Calu3 (cell line): ENCODE measurements at places on chromosomes 11 and 22. TPM values are rescaled to one million over a fixed set of nuclear protein-coding genes. Genes with fewer than 3 reads are reported as not detected.

- DNase-seq, result no peak
Measured at GRCh38 chr11:122645847-122646246, 9.7 kb upstream of the UBASH3B start.

GRCh38 chr22:47067911-47068625 is 305.6 kb downstream of the TBC1D22A start:
- DNase-seq, result no peak

- DNase-seq, result no peak
Measured at GRCh38 chr11:24142062-24142461, 354.8 kb upstream of the LUZP2 start.

Gene GALNT18
- total RNA-seq, result 9.2 and 9.9 TPM in 2 replicates

- no peak for DNase-seq
Measured at GRCh38 chr11:82229341-82229740, 504.3 kb downstream of the FAM181B start.

GRCh38 chr22:35480627-35481550 is 59.7 kb upstream of the RASD2 start:
- DNase-seq, result peak; percentile 19

- DNase-seq, result no peak
Measured at GRCh38 chr11:111179184-111179910, 66.2 kb upstream of the POU2AF2 start.

GRCh38 chr11:88295028-88295427 is 42.5 kb downstream of the CTSC start:
- no peak for DNase-seq

DNA sequence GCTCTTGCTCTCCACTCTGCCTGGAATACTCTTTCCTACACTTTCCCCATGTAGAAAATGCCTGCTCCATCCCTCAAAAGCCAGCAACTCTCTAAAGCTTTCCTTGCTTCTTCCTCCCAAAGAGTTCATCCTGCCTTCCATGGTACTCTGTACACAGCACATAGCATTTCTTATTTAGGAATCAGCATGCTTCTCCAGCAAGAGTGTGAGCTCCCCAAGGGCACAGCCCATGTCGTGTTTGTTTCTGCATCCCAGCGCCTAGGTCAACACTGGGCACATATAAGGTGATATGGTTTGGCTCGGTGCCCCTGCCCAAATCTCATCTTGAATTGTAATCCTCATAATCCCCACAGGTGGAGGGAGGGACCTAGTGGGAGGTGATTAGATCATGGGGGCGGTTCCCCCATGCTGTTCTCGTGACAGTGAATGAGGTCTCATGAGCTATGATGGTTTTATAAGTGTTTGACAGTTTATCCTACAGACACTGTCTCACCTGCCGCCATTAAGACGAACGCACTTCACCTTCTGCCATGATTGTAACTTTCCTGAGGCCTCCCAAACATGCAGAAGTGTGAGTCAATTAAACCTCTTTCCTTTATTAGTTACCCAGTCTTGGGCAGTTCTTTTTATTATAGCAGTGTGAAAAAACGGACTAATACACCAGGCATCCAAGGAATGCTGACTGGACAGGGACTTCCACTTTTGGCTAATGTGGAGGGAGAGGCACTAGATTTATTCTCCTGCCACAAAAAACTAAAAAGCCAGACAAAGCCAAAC is 8.2 kb downstream of the VPS37C start:
- peak; percentile 35 for DNase-seq

Gene MRPL16
- total RNA-seq, result 49.8 and 51.2 TPM in 2 replicates

- no peak for DNase-seq
Measured at GRCh38 chr11:61059260-61059752, 43.0 kb upstream of the CD5 start.

- DNase-seq, result no peak
Measured at GRCh38 chr11:1481861-1482441, 4.6 kb downstream of the MOB2 start.

GRCh38 chr11:94884376-94884775 is 89.0 kb downstream of the CWC15 start:
- DNase-seq, result no peak

DNA sequence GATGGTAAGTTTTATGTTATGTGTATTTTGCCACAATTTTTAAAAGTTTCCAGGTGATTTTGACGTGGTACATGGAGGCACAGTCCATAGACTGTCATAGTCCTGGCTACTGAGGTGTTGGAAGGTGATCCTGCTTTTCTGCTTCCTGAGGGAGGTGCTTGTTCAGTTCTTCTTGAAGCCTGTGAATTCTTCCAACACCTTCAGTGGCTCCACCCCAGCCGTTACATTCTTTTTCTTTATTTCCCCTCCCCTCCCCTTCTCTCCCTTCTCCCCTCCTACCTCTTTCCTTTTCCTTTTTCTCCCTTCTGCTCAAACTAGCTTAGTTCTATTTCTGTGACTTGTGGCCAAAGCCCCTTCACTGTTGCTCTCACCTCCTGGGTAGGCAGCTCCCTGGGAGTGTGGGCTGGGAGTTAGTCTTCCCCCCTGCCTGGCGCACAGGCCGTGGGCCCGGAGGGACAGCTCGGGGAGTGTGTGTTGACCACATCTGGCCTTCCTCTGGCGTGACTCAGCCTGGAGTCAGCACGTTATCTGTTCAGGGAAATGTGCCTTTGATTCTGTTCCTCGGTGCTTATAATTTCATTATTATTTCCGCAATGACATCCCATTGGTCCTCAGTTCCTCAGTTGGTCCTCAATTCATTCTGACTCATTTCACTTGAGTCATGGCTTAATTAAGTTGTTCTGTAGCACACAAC is 566.2 kb downstream of the TBC1D22A start:
- DNase-seq, result peak; percentile 82

GRCh38 chr11:102010776-102011494 is 36.3 kb upstream of the CFAP300 start:
- DNase-seq, result peak; percentile 75

Gene APOA1
- not detected in 2 replicates for total RNA-seq

Gene SCGB2A2
- not detected in 2 replicates for total RNA-seq

DNA sequence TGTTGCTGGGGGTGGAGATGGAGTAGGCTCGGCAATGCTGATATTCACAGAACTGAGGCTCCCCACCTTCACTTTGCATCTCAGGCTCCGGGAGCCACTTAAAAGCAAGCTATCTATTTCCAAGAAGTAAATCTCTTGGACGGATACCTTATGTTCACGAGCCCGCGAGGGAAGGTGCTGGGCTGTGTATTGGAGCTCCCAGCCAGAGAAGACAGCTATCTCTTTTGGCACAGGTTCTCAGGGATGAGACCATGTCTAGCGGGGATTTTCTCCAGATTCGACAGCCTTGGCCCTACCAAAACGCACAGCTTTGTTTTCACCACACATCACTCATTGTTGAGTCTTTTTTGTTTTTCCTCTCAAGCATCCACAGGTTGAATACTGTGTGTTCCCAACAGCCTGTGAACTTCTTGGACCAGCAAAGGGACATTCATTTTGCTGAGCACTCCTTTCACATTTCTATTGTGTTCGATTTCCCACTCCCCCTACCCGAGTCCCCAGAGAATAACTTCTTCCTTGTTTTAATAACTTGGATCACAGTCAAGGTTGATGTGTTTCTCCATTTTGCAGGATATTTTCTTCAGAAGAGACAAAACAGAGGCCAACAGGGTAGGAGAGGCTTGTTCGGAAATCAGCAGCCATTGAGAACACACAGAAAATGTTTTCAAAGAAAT is 23.3 kb downstream of the WT1 start:
- DNase-seq, result no peak

DNA sequence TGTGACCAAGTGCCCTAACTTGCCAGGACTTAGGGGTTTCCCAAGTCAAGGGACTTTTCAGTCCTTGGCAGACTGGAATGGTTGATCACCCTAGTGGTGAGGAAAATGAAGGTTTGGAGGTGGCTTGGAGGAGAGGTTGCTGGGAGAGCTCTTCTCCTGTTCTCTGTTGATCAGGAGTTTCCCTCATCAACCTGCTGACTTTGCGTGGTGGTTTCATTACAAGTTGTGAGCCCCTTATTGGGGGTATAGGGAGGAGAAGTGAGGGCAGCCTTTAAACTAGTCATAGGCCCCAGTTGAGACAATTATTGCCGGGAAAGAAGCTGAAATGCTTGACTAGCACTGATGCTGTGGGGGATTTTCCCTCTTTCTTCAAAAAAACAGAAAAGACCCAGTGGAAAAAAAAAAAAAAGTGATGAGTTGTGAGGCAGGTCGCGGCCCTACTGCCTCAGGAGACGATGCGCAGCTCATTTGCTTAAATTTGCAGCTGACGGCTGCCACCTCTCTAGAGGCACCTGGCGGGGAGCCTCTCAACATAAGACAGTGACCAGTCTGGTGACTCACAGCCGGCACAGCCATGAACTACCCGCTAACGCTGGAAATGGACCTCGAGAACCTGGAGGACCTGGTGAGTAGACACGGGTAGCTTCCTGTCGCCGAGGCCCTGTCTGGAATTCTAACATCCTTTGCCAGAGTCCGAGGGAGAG is at the start of gene CXCR5:
TSS of gene CXCR5 (plus strand) at position 525 of the 704 bp plus-strand sequence. CDS start at position 575, 50 bp downstream.
- no peak for DNase-seq

DNA sequence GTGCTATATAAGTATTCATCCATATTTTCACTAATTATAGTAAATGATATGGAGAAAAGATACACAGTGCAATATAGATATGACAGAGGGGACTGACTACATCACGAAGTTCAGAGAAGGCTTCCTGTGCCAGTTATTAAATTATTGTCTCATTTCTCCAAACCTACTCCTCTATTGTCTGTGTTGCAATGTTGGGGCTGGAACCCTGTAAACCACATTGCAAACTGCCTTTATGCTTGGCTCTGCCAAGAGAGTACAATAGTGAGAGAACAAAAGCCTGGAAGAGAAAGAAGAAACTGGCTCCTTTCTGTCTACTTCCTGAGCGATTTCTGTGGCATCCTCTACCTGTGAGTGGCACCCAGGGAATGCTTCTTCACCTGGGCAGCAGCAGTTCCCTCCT is 46.4 kb downstream of the ME3 start:
- no peak for DNase-seq

Gene INPP5J
- total RNA-seq, result 4.1 and 4.2 TPM in 2 replicates

DNA sequence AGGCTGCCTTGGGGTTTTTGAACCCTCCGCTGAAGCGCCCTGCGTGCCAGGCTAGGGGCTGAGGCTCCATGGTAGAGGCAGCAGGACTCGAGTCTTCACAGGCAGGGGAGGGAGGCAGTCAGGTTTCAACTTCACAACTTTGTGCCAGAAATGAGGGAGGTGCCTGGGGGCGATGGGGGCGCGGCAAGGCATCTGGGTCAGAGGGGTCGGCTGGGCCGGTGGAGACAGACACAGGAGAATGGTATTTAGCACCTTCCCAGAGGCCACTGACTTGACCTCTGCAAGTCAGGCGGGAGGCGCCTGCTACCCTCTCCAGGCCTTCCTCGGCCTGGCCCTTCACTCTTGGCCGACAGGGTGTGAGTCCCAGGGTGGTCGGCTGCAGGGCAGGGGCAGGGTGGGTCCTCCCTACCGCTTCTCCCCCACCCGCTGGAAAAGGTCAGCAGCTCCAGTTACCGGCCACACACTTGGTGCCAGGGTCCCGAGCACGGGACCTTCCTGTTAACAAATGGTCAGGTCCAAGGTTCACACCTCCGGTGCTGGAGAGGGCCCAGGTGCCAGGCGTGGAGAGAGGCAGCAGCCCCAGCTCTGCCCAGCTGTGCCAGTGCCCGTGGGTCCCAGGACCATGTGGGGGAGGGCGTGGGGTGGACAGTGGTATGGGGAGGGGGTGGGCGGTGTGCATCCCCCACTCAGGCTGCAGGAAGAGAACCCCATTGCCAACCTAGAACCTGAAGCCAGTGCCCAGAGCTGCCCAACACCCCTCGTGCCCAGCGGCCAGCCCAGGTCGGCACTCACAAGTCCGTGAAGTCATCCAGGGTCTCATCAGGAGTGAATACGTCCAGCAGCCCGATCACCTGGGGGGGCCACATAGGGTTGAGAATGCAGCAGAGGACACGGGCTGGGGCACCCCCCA is 3.8 kb downstream of the MAPK12 start:
- no peak for DNase-seq

Gene MS4A1
- total RNA-seq, result not detected in 2 replicates

Gene C1QTNF4
- total RNA-seq, result not detected in 2 replicates

- peak; percentile 48 for DNase-seq
Measured at GRCh38 chr11:130131961-130132850, 27.4 kb upstream of the ST14 start.

GRCh38 chr11:123211149-123211852 is 16.3 kb upstream of the CLMP start:
- no peak for DNase-seq

- DNase-seq, result no peak
Measured at GRCh38 chr11:86303257-86303656, 1.2 kb downstream of the HIKESHI start.

Gene P4HA3
- not detected in 2 replicates for total RNA-seq

Gene OR6T1
- not detected in 2 replicates for total RNA-seq

DNA sequence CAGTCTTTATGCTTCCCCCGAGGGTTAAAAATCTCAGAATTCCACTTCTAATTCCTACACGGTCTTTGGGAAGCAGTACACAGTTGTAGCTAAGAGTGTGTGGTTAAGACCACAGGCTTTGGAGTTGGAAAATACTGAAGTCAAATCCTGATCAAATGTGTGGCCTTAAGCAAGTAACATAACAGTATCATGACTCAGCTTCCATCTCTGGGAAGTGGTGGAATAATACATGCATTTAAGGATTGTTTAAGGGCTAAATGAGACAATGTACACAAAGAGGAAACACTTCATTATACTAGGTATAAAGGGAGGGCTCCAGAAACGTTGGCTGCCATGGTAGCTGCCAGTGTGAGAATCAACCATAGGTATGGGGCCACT is 71.5 kb downstream of the FAT3 start:
- DNase-seq, result no peak

Gene TH
- total RNA-seq, result not detected in 2 replicates

GRCh38 chr11:120652705-120653335 is 141.3 kb downstream of the GRIK4 start:
- DNase-seq, result peak; percentile 4

GRCh38 chr11:117618302-117618981 is 178.6 kb downstream of the DSCAML1 start:
- no peak for DNase-seq

Gene HEPACAM
- total RNA-seq, result not detected in 2 replicates

Gene ARL14EP
- total RNA-seq, result 17.6 and 24.2 TPM in 2 replicates
